ENCODE measurements at places on chromosomes 12 and 14. TPM values are rescaled to one million over a fixed set of nuclear protein-coding genes. Genes with fewer than 3 reads are reported as not detected.
A peak's percentile ranks its signal among the peaks of the same experiment; 100 is the strongest.

DNA sequence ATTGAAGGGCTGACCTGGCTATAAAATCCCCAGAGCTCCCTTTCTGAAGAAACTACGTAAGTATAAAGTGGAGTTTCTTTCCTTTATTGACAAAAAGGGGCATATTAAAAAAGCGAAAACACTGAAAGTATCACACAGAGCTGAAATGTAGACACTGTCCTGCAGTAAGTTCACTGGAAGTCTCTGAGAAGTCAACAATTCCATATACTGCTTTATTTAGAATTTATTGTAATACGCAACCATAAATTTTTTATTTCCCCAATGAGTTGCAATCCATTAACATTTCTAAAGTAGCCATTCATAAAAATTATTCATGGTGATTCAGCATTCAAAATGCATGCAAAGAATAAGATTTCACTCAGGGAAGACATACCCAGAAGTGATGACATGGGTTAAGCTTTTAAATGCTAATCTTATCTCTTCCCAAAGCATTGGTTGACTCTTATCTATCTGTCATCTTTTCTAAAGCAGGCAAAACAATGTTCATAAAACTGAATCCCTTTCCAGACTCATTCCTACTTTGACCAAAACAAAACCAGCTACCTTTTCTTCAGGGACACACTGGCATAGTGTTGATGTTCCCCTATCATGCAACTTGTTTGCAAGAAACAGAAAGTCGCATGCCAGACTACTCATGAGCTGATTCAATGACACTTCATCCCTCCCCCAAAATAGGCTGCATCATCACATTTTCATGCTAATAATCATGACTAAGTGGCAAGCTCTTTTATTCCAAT lies 17.3 kb downstream of the KITLG start:
- no peak for DNase-seq
- no peaks in the 10 kb centered on the region for H3K36me3 ChIP-seq
- peaks cover 11% of the 10 kb centered on the region for H3K4me1 ChIP-seq
- no peak overlapping the region for H3K27ac ChIP-seq
- no peaks in the 10 kb centered on the region for H3K27me3 ChIP-seq

DNA sequence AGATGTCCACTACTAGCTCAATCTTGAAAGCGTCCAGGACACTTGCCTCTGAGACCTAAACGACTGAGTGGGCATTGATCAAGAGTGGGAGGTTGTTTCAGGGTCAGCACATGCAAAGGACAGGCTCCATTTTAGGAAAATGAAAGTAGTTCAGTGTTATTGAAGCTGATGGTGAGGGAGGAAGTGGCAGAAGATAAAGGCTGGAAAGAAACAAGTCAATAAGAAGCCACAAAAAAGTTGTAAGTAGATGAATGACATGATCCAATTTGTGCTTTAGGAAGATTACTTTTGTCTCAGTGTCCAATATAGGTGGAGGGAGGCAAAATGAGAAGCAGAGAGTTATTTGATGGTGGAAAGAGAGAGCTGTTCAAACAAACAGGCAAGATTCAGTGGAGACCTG lies 22.0 kb downstream of the GPR65 start:
- H3K36me3 ChIP-seq, result no peaks in the 10 kb centered on the region
- peaks cover 25% of the 10 kb centered on the region for H3K4me1 ChIP-seq
- no peak for DNase-seq
- no peak overlapping the region for H3K4me3 ChIP-seq
- H3K27me3 ChIP-seq, result no peaks in the 10 kb centered on the region

DNA sequence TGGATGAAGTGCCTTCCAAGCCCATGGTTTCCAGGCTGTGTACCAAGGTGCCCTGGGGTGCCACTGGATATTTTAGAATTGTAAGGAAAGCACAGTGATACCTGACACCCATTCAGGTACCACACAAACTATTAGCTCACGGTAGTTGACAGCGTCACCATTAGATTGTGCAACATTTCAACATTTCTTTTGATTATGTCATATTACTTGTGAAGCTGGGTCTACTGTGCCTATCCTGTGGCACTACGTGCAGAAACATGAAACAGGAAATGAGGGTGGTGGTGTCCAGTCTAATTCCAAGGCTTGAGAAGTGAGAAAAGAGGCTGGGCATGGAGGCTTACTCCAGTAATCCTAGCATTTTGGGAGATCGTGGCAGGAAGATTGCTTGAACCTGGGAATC lies 75.5 kb upstream of the CPM start:
- H3K36me3 ChIP-seq, result no peaks in the 10 kb centered on the region
- no peak overlapping the region for H3K27ac ChIP-seq
- no peak for DNase-seq
- H3K4me1 ChIP-seq, result peaks cover 10% of the 10 kb centered on the region
- H3K27me3 ChIP-seq, result no peaks in the 10 kb centered on the region

- no peak overlapping the region for H3K27ac ChIP-seq
- H3K36me3 ChIP-seq, result no peaks in the 10 kb centered on the region
- no peak overlapping the region for H3K4me3 ChIP-seq
- no peaks in the 10 kb centered on the region for H3K27me3 ChIP-seq
These were observed 40.9 kb downstream of the RTN1 start for GRCh38 chr14:59829469-59830337.

GRCh38 chr14:29317423-29317822 lies 550.8 kb downstream of the FOXG1 start:
- no peak for DNase-seq
- H3K4me1 ChIP-seq, result no peaks in the 10 kb centered on the region
- H3K4me3 ChIP-seq, result no peak overlapping the region
- no peaks in the 10 kb centered on the region for H3K27me3 ChIP-seq
- H3K36me3 ChIP-seq, result no peaks in the 10 kb centered on the region
- no peak overlapping the region for H3K27ac ChIP-seq

- no peaks in the 10 kb centered on the region for H3K27me3 ChIP-seq
- H3K27ac ChIP-seq, result peak overlapping the region; percentile 87
- H3K36me3 ChIP-seq, result no peaks in the 10 kb centered on the region
- H3K4me1 ChIP-seq, result peaks cover 53% of the 10 kb centered on the region
- no peak overlapping the region for H3K4me3 ChIP-seq
These were observed 2.6 kb downstream of the POMT2 start for GRCh38 chr14:77318006-77318553.

Gene NINJ2
- polyA plus RNA-seq, result 2.8 TPM

Gene TAS2R31
- 0.82 TPM for polyA plus RNA-seq

Gene INSM2
- 0.03 TPM for polyA plus RNA-seq

Measured in large intestine (tissue), 12 donors.